ENCODE measurements at places on chromosomes 12 and 14.

DNA sequence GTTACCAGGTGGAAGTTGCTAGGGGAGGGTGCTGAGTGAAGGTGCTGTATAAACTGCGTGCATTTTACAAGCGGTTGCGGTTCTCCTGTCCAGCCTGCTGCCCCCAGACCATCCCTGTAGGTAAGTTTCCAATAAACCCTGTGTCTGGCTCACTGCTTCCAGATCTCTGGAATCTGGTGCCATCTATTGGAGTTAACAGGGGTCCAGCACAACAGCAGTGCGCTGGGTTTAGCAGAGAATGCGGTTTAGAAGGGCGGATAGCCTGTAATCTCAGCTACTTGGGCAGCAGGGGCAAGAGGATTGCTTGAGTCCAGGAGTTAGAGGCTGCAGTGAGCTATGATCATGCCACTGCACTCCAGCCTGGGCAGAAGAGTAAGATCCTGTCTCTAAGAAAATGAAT is 4.9 kb downstream of the AACS start:
- DNase-seq: no peak

- no peak for DNase-seq
Observed at GRCh38 chr12:120814203-120814902, 88.7 kb downstream of the ACADS start.

DNA sequence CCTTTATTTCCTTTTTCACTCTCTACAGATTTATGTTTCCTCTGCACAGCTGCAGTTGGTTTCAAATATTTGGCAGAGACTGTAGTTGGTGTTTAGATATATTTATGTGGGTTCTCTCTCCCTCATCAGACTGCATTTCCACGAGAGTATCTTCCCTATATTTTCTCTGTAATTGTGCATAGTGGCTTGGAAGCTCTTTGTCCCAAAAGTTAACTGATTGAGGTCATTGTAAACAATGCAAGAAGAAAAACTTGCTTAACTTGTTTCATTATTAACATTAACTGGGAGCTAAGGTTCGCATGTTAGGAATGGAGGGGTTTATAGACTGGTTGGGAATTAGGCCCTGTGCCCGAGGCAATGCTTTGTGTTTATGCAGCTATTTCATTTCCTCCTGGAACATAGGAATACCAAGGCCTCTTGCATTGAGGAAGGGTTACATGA is 216.9 kb upstream of the HMGA2 start:
- DNase-seq: no peak

- DNase-seq: no peak
Observed at GRCh38 chr12:88309546-88309945, 167.4 kb downstream of the TMTC3 start.

DNA sequence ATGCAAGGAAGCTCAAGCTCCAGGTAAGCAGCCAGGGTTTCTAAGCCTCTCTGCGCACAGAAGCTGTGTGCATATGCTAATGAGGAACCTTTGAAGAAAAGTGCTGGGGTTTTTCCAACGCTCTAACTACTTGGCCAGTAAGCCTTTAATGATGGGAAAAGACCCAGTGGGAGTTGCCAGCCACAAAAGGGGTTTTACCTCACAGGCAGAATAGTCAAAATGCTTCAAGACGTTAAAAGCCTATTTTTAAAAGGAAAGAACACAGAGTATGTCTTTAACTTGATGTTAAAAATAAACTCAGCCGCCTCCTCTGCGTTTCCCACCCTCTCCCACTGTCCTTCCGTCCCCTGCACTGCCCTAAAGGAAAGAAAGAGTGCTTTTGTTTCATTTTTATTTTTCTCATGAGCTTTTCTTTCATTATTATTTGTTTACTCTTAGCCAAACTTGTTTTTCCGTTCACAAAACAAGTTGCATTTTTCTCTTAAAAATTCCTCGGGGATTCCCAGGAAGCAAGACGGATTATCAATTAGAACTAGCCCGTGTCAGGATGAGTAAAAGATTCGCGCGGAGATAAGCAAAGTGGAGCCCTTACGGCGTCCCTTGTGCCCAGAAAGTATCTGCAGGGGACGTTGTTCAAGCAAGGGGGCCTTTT is 209.8 kb upstream of the NUDT4 start:
- DNase-seq: no peak

DNA sequence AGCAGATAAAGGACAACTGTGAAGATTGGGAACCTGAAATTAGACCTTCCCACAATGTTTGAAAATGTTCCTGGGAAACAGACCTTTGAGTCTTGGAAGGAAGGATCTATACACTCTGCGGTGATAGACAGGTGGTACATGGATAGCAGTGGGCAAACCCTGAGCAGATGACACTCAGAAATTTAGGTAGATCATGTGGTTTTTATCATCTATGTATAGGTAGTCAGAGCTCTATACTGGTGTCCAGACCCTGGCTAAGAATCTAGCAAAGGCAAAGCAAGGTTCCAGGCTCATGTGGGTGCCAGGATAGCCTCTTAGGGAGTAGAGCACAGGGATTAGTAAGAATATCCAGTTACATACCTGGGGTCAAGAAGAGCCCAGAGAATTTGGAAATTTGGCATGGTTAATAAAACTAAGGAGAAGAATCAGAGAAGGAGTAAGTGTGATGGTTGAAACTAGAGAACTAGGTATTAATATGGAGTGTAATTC is 331.2 kb upstream of the FBXO33 start:
- no peak for DNase-seq

GRCh38 chr12:91057368-91058165 is at the start of gene KERA:
TSS of gene KERA (minus strand) at chr12:91058024. CDS start at chr12:91056281, 1,743 bp downstream.
- DNase-seq: no peak

- DNase-seq: no peak
Observed at GRCh38 chr14:86799244-86799647, 1193.7 kb downstream of the GALC start.

DNA sequence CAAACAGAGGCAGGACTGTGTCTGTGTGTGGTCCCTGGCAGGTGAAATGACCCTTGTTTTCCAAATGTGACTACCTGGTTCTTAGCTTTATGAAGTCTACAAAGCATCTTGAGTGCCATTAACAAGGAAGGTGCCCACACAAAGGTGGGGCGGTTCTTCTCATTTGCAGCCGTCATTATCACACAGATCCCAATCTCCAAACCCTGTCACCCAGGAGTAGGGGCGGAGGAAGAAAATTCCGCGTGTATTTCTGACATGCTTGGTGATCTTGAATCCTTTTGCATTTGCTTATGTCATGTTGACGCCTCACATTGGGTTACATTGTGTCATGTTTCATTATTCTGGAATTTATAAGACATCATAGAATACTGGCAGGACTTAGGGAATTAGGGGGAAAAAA is 277.3 kb downstream of the VRK1 start:
- DNase-seq: no peak

GRCh38 chr12:111503116-111503515 is 96.0 kb downstream of the ATXN2 start:
- no peak for DNase-seq

DNA sequence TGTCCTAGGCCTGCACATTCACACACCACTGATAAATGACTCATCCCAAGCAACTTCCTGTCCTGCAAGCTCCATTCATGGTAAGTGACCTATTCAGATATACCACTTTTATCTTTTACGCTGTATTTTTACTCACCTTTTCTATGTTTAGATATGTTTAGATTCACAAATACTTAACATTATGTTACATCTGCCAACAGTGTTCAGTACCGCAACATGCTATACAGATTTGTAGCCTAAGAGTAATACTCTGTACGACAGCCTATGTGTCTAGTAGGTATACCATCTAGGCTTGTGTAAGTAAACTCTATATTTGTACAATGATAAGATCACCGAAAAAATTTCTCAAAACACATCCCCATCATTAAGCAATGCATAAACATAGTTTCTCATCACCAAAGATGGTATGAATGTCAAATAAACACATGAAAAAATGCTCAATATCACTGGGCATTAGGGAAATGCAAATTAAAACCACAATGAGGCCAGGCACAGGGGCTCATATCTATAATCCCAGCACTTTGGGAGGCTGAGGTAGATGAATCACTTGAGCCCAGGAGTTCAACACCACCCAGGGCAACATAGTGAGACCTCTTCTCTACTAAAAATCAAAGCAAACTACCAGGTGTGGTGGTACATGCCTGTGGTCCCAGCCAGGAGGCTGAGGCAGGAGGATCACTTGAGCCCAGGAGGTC is 20.7 kb downstream of the ATXN2 start:
- DNase-seq: no peak

- DNase-seq: no peak
Observed at GRCh38 chr12:11917501-11917900, 153.2 kb upstream of the BCL2L14 start.

- DNase-seq: no peak
Observed at GRCh38 chr12:77723308-77723707, 107.4 kb upstream of the NAV3 start.

GRCh38 chr12:116498471-116498870 is 60.7 kb upstream of the MAP1LC3B2 start:
- DNase-seq: no peak

GRCh38 chr12:68319988-68320623 is 12.1 kb downstream of the MDM1 start:
- DNase-seq: no peak
